Stimulated activated naive CD4-positive, alpha-beta T cell treated with Interleukin-2 at 50 U/mL for 16 hours (primary cell): ENCODE measurements at places on chromosomes 12 and 14.

DNA sequence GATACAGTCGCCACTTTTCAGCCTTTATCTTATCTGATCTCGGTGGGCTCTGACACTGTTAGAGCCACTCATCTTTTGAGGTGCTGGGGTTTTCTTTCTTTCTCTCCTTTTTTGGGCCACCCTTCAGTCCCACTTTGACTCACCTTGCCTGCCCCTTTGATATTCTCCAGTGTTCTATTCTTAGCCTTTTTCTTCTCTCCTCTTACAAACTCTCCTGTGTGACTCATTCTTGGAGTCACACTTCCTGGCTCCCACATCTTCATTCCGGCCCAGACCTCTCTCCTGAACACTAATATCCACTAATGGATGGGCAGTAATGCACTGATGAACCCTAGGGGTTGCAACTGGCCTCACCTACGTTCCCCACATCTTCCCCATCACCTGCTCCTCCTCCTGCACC is 2.2 kb upstream of the DCD start:
- no peak for DNase-seq

- DNase-seq, result no peak
Measured at GRCh38 chr12:100718187-100718586, 76.4 kb upstream of the ANO4 start.

DNA sequence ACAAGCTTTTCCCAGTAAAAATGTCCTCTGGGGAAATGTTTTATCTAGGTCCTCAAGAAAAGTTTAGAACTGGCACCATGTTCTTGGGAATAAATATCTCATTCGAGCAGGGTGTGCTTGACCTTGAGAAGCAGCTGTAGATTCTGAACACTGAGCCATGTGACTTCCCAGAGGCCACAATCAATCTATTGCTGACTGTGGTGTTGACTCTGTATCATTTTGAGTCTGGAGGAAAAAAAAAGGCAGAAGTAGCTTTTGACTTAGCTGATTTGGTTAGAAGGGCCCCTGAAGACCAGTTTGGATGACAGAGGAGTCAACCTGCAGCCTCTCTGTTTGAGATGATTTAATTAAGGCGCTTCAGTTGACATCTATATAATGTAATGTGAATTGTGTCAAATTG is 592.4 kb upstream of the SEL1L start:
- no peak for DNase-seq

DNA sequence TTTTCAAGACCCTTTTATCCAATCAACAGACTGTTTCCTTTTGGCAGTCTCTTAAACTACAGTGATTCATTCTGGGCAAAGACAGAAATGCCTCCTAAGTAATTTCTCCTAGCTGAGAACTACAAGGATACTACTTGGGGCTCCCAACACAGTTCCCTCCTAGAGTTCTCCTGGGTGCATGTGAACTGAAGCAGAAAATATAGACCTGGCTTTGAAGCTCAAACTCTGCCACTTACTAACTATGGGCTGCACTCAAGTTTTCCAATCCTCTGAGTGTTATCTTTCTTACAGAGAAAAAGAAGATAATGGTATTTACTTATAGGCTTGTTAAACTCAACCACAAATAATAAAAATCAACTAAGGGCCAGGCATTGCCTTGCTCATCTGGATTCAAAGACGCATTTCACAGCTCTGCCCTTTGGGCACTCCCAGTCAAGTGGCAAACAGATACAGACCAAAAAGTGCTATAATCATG is 97.6 kb downstream of the EFCAB11 start:
- DNase-seq, result no peak

- DNase-seq, result no peak
Measured at GRCh38 chr14:50603565-50603964, 43.6 kb downstream of the ATL1 start.

DNA sequence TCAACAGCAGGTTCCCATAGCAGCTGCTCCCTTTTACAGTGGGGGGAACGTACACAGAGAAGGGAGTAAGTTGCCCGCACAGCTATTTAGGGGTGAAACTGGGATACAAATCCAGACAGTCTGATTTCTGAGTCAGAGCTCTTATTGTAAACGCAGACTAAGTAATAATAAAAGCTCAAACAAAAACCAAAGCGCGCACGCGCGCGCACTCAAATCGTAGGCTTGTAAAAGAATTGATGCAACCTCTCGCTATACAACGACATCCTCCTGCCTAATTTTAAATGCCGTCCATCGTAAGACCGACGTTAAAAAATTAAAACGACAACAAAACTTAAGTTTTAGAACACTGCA is 747 bp upstream of the DACT1 start:
- no peak for DNase-seq

- DNase-seq, result no peak
Measured at GRCh38 chr14:60951776-60952435, 29.0 kb downstream of the TRMT5 start.

DNA sequence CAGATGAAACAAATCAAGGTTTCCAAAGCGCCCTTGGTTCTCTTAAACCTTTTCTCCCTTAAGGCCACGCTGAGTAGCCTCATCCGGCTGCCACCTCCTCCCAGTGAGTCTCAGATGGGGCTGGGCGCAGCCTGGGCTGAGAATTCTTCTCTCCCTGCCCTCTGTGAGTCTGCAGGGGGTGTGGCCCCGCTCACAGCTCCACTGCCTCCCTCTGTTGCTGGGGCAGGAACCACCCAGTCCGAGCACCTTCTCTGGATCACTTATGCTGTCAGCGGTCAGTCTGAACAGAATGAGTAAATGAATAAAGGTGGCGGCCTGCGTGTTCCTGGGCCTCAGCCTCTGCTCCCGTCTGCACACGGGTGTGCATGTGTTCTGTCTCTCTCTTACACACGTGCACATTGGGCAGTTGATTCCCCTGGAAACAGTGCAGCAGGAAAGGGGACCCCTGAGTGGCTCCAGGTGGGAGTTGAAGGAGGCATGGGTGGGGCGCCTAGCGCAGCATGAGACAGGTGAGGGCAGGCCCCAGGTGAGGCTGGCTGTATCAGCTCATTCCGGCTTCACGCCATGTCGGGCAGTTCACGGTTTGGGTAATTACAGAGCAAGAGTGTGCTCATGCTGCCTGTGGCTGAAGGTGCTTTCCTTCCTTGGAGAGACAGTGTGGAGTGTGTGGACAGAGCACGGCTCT is 4.3 kb downstream of the PAPLN start:
- no peak for DNase-seq

DNA sequence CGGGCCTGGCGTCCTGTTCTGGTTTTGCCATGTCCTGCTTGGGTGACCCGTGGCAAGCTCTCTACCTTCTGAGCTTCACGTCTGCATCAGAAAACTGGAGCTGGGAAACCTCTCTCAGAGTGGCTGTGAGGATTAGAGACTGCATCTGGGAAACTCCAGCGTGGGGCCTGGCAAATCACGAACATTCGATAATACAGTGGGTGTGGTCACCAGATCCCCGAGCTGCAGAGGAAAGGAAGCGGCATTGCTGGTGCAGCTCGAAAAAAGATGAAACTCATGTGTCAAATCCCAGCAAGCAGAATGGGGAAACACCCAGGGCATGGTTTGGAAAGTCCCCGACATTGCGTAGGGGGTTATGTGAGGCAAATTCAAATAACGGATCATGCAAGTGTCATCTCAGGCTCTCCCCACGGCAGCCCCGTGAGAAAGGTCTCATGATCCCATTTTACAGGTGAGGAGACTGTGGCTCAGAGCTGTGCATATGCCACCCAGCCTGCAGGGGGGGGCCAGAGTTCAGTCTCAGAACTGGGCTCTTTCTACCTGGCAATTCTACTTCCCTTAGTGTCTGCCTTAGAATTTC is 98.1 kb upstream of the VRK1 start:
- no peak for DNase-seq

- no peak for DNase-seq
Measured at GRCh38 chr14:34013721-34014060, 62.8 kb upstream of the EGLN3 start.

DNA sequence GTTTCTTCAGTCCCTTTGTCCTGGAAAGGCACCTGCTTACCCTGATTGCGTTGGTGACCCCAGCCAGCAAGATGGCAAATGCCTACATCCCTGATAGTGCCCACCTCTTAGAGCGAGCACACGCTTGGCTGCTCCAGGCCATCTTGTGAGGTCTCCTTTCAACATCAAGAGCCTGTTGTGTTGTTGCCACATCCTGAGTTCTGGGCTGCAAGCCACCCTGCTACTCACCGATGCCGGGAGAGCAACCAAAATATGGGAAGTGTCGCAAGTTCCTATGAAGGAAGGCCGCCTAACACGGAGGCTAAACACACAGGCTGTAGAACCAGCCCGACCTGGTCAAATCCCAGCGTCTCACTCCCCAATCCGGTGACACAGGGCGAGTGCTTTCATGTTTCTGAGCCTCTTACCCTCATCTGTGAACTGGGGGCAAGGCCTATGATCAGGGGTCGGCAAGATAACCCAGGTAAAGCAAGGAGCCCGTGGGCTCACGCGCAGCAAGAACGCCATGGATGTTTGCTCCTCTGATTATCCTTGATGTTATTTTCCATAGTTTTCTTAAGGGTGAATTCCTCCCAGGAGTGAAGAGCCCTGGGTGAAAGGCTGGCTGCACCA is 98.4 kb downstream of the LGMN start:
- DNase-seq, result no peak

DNA sequence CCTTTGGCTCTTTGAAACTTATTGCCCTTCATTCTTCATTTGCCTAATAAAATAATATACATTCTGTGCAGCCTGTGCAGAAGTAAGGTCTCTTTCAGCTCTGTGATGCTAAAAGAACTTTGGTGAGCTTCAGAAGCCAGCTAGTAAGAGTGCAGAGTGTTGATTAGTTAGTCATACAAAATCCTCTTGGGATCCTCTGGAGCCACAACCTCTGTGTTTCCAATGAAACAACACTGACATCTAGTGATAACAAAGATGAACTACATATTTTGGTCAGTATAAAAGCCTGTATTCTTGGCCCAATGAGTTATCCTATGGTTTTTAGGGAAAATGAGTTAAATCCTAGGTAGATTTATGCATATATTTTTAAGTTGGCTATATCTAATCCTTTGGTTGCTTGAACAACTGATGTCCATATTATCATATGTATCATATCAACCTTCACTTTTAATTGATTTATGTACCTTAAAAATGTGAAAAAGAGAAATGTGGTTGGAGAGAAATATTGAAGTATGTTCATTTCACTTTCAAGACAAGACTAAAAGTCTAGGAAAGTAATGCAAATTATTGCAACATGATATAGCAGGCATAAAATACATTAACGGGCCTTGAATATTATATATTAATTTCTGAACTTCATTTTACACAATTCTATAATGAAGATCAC is 158.4 kb downstream of the KLHL28 start:
- no peak for DNase-seq

DNA sequence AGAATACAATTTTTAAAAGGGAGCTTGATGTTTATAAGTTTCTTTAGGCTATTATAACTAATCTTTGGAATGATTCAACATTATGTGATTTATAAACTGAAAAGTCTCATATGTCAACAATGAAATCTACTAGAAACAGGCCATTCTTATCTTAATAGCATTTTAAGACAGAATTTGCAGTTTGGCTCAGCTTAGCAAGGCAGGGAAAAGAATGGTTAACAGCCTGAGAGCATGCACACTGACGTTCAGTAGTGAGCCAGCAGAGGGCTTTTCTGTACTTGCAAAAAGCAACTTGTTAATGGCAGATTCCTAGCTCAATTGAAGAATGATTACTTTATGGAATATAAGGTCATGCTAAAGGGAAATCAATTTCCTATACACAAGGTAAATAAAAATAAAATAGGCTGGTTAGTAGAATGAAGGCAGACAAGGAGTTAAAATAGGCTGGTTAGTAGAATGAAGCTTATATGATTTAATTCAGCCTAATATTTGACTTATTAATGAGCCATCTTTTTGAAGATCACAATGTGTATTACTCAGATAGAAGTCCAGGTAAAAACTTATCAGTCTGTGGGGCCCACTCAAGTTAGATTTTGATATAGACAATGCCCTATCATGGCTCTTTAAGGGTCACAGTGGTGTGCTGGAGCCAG is 95.9 kb downstream of the OTOGL start:
- no peak for DNase-seq

- DNase-seq, result no peak
Measured at GRCh38 chr12:106975098-106975497, 11.8 kb downstream of the MTERF2 start.

- no peak for DNase-seq
Measured at GRCh38 chr12:102865821-102866615, 51.0 kb downstream of the PAH start.

- DNase-seq, result no peak
Measured at GRCh38 chr12:105948331-105948730, 190.4 kb downstream of the NUAK1 start.

DNA sequence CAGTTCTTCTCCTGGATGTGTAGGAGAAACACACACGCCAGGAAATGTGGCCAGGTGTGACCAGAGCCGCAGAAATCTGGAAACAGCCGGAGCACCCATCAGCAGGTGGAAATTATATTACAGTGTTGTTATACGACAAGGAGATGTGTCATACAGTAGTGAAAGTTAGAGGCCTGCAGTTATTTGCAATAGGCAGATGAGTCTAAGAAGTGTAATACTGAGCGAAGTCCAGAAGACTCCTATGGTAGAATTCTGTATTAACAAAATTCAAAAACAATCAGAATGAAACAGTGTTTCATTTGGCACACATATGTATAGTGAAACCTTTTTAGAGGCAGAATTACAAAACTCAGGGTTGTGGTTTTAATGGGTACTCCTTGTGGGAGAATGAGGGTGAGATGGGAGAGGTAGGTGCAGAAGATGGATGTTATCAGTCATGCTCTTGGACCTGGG is 39.3 kb upstream of the AMN start:
- no peak for DNase-seq

DNA sequence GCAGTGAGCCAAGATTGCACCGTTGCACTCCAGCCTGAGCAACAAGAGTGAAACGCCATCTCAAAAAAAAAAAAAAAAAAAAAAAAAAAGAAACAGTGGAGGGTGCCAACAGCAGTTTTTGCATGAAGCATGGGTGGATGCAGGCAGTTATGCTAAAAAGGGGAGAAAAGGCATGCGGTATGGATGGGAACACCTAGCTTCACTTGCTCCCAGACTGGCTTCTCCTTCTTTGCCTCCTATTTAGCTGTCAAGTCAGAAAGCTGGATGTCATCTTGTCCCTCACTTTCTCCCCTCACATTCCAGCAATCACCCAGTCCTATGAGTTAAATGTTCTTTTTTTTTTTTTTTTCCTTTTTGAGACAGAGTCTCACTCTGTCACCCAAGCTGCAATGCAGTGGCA is 2.6 kb downstream of the EEF1AKMT3 start:
- DNase-seq, result no peak

- no peak for DNase-seq
Measured at GRCh38 chr14:102075155-102075554, 11.7 kb downstream of the HSP90AA1 start.

DNA sequence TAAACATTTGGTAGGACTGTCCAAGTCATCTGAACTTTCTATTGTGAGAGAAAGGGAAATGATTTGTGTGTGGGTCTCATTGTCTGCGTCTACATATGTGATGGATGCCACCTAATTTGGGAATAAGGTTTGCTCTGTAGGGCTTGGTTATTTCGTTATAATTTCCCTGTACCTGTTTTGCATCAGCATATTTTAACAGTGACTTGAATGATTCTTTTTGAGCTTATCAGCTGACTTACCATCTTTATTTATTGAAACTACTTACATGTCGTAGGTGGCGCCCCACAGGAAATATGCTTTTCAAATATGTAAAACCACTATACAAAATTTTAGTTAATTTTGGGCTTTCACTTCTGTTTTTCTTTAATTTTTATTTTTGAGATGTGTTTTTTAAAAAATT is 56.5 kb upstream of the BCAT1 start:
- DNase-seq, result no peak
